ENCODE measurements at places on chromosomes 5 and 9. TPM values are rescaled to one million over a fixed set of nuclear protein-coding genes. Genes with fewer than 3 reads are reported as not detected.
A peak's percentile ranks its signal among the peaks of the same experiment; 100 is the strongest.

GRCh38 chr5:74948031-74948546 lies 81.9 kb upstream of the FAM169A start:
- no peak for DNase-seq

DNA sequence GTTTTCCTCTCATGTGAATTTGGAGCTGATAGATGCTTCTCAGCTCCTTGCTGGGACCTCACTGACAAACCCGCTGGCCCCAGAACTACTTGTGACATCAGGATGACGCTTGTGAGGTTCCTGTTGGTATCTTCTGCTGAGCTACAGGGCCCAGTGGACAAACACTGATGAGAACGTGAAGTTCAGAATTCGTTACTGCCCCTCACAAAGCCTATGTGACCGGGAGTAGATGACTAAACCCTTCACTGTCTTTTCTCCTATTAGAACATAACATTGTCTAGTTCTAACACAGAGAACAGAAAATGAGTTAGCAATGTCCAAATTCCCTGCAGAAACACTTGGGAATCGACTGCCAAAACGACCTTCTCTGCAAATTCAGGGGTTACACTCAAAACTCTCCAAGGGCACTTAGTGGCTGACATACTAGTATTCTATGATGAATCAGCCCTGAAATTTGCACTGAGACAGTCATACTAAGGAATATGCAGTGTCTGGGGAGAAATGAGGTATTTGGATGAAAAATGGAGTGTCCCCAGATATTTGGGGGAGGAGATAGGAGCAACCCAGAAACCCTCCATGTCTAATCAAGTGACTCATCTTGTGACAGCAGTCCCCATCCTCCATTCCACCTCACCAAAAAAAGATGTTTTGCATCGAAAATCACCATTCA lies 143.2 kb upstream of the TRIM32 start:
- DNase-seq, result no peak

- no peak for DNase-seq
Observed at GRCh38 chr5:10332301-10332700, 21.2 kb upstream of the MARCHF6 start.

The DDX4 gene
- not detected for total RNA-seq

The PLAC8L1 gene
- 0.61 TPM for total RNA-seq

DNA sequence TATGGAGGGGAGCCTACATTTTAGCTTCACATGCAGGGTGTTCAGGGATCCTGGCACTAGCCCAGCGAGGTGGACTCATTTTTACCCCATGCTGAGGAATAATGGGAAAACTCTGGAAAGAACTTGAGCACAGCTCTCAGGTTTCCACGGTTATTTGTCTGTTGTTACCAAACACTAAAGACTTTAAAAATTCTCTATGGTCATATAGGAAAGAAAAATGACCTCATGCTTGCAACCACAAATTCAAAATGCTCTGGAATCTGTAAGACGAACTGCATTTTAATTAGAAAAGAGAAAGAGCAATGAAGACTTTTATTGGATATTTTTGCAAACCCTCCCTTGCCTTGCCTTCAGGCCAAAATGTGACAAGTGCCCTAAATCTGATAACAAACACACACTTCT lies 606.9 kb downstream of the EBF1 start:
- DNase-seq, result no peak

- no peak for DNase-seq
Observed at GRCh38 chr9:87471746-87472145, 25.9 kb upstream of the DAPK1 start.

DNA sequence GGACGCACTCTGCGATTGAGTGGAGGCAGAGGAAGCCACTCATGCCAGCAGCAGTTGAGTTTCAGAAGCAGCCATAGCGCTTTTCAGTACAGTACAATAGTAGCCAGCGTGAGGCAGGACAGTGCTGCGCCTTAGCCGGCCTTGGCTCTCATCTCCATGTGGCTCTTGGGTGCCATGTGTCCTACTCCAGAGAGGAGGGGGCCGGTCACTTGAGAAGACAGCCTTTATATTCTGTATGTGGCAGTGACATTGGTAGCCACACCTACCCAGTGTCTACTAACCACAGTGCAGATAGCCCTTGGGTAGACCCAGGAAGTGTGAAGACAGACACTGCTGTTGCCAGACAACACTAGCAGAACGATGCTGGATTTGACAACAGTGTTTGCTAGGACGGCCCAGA lies 42.3 kb downstream of the FAM78A start:
- DNase-seq, result no peak

DNA sequence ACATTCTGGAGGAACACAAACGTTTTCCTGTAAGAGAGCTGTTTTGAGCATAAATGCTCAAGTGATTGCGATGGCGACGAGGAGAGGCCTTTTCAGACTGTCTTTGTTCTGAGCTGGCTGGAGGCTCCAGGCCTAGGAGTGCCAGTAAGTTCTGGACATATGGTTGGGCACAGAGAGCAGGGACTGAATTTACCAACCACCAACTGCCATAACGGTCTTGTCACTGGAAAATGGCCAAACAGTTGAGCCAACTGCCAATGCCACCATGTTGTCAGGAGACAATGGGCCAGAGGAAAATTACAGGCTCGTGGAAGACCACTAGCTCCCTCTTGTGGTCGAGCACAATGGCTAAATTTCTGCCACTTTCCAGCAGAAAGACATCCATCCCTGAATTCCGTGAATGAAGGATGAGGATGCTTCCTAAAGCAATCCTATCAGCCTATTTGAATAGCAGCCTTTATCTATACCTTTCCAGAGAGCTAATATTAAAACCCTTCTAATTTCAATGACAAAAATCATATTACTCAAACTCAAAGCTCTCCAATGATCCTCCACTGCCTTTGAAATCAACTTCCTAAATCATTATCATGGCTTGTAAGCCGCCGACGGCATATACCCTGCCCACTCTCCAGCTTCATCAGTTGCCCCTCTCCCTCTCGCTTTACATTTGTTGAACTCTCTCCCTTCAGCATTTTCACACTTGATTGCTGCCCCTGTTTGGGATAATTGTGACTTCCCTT lies 66.9 kb upstream of the GLIS3 start:
- DNase-seq, result peak; percentile 48

DNA sequence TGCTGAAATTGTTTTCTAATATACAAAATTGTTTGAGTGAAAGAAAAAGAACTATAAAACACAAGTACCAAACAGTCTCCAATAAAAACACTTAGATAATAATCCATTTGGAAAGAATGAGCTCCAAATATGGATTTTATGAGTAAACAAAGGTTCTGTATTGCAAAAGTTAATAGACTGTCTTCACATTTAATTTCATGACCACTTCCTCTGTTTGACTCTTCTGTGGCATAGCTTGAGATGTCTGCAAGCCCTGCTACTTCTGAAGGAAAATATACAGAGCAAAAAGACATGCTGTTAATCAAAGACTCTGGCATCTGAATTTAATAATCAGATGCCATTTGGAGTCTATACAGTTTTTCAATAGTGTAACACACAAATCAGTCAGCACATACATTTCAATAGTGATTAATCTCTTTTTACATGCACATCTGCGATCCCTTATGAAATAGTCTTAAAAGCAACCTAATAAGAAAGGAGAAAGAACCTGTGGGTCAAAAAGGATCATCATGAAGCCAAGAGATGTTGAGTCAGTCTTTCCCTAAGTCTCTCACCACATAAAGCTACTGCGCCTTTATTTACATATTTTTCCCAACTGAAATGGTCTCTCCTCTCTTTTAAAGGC lies 165.4 kb upstream of the LHFPL2 start:
- no peak for DNase-seq

DNA sequence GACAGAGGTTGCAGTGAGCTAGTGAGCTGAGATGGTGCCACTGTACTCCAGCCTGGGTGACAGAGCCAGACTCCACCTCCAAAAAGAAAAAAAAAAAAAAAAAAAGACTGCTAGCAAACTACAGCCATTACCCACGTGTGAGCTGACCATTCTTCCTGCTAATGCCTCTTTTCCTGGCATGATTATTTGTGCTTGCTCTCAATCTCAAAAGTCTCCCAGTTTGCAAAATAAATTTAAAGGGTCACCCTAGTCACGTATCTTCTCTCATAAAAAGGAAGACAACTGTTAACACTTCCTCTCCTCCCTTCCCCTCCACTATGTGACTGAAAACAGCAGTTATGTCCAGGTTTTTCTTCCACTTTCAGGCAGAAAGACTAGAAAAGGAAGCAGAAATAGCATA lies 37.2 kb downstream of the TRIM36 start:
- no peak for DNase-seq

GRCh38 chr9:26271495-26272122 lies 593.4 kb upstream of the TUSC1 start:
- DNase-seq, result no peak
